ENCODE measurements at places on chromosomes 6 and 20.

DNA sequence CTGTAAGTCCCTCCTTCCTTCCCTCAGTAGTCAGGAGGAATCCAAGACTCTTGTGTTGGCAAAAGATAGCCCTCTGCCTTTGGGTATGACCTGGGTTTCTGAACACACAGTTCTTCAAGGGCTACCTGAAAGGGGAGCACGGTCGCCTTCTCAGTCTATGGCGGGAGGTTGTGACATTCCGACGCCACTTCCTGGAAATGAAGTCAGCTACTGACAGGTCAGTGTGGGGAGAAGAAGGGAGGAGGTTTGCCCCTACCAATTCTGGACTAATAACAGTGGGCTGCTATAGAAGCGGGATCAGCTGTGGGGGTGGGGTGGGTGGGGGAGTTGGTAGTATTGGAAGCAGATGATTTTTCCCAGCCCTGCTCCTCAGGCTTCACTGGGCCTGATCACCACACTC is 11.5 kb downstream of the CEP250 start:
- DNase-seq = no peak

GRCh38 chr20:14454296-14454695 is 116.9 kb upstream of the FLRT3 start:
- DNase-seq = no peak

GRCh38 chr20:61092251-61092650 is 159.8 kb upstream of the CDH4 start:
- no peak for DNase-seq

DNA sequence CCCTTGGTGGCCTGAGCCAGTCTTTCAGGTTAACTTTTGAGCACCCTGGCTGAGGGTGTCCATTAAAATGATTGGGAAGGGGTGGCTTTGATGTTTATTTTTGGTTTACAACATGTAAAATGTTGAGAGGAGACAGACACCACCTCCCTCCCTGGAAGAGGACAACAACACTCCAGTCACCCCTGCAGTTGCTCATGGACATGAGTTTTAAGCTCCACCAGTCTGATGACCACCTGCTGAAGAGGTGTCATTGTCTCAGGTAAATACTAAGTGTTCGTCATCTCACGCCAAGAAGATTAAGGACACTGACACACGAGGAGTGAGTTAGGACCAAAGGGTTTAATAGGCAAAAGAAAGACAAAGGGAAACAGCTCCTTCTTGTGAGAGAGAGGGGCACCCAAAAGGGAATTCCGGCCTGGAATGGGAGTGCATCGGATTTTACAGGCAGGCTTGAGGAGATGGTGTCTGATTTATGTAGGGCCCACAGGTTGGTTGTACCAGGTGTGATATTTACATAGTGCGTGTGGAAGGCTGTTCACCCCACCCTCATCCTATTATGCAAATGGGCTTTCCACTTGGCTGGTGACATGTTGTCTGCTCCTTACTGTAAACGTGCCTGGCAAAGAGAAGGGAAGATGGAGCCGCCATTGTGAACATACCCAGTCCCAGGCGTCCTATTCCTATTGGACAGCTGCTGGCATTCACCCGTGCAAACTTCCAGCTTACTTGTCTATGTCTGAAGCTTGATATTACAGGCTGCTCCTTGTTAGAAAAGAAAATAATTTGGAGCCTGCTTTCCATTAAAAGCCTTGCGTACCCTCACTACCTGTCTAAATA is 6.6 kb downstream of the HLA-B start:
- peak; percentile 80 for DNase-seq

GRCh38 chr6:28816909-28817807 is 106.6 kb downstream of the TRIM27 start:
- DNase-seq = no peak

GRCh38 chr6:165439928-165440554 is 130.6 kb upstream of the C6orf118 start:
- no peak for DNase-seq

DNA sequence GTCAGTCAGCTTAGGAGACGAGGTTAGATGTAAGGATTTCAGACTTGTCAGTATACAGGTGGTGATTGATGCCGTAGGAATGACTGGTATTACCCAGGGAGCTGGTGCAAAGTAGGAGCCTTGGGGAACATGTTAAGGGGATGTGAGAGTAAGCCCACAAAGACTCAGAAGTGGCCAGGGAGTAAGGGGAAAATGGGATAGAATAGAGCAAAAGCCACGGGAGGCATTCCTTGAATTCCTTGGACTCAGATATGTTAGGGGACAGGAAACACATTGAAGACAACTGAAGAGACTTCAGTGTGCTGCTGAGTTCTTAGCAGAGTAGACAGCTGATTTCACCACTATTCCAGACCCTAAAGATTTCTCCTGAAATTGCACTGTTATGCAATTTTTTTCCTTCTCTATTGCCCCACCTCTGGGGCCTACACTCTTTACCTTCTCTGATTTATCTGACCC is 1.2 kb upstream of the ACAT2 start:
- peak; percentile 10 for DNase-seq

- no peak for DNase-seq
Measured at GRCh38 chr6:118844915-118845314, 49.0 kb upstream of the ASF1A start.

GRCh38 chr6:16511723-16512489 is 249.4 kb downstream of the ATXN1 start:
- peak; percentile 34 for DNase-seq

GRCh38 chr6:24888715-24889370 is 46.9 kb downstream of the RIPOR2 start:
- DNase-seq = no peak

- no peak for DNase-seq
Measured at GRCh38 chr6:760982-761955, 68.3 kb upstream of the EXOC2 start.

- peak; percentile 79 for DNase-seq
Measured at GRCh38 chr6:25053875-25054371, 118.2 kb upstream of the RIPOR2 start.

DNA sequence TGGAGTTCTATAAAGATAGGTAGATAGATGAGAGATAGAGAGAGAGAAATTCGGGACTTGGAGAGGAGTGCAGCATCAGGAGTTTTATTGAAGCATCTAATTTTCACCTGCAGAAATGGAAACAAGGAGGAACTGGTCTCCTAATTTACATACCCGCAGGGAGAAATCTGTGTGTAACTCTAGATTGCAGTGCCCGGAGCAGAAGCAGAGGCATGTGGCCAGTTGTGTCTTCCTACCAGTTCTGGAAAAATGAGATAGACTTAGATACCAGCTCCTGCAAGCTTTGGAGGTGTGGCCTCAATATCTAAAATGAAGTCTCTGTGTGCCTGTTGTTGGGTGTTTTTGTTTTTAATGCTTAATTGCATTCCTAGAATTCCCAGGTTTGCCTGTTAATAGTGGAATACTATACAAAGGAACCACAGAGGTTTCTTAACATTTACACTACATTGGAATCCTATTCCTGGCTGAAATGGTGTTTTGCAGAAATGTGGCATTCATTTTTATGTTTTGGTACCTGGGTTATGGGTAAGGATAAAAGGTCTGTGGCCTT is 57.4 kb downstream of the DTD1 start:
- DNase-seq = no peak

- no peak for DNase-seq
Measured at GRCh38 chr20:33636776-33637175, 25.4 kb upstream of the C20orf144 start.

GRCh38 chr6:166645896-166646295 is 18.8 kb upstream of the RPS6KA2 start:
- no peak for DNase-seq

Measured in B cell (primary cell).